Tibial nerve (tissue), 4 donors: ENCODE measurements at places on chromosomes 7 and 10.

DNA sequence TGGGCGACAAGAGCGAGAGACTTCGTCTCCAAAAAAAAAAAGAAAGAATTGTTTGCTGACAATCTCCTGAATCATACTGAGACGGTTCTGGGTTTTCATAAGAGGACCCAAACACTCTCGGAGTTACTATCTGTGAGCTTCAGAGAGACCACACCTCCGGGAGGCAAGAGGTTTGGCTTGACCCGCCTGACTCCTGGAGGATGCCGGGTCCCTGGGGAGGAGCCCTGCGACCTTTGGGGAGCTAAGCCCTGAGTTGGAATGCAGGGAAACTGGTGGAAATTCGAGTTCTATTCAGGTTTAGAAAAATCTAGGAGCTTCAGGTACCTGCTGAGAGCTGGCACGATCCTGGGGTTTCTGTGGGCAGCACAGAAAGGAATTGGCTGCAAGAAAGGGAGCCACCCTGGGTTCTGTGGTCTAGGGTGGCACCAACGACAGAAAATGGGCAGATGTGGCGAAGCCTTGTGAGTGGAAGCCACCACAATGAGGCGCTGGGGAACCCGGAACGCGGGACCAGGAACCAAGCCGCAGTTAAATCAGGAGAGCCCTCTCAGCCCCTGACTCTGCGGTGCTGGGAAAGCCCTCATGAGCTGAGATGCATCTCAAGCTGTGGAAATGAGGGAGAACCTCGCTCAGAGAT, 21.9 kb upstream of the GATAD1 start:
- H3K4me1 ChIP-seq, result peaks cover 12% of the 10 kb centered on the region
- H3K4me3 ChIP-seq, result peak overlapping the region; percentile 6
- H3K36me3 ChIP-seq, result no peaks in the 10 kb centered on the region
- no peaks in the 10 kb centered on the region for H3K27me3 ChIP-seq
- no peak overlapping the region for H3K27ac ChIP-seq
- DNase-seq, result no peak

DNA sequence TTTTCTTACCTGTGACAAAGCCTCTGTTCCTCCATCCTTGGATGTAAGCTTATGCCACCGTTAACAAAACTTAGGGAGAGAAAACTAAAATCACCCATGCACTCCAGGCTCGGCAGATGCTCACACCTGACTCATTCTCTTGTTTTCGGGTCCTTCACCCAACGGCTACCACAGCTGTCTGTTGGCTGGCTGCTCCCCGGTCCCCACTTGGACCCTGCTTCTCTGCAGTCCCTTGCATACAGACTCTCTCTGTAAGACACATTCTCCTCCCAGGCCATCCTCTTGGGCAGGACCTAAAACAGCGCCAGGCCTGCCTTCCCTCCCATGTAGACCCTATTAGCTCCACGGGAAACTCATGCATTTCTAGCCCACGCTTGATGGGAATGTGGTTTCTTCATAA, 12.1 kb upstream of the INHBA start:
- no peak overlapping the region for H3K27ac ChIP-seq
- no peaks in the 10 kb centered on the region for H3K4me1 ChIP-seq
- H3K27me3 ChIP-seq, result peaks cover 6% of the 10 kb centered on the region
- H3K36me3 ChIP-seq, result no peaks in the 10 kb centered on the region

GRCh38 chr7:147878912-147879661, 711.5 kb upstream of the C7orf33 start:
- H3K27ac ChIP-seq, result no peak overlapping the region
- H3K27me3 ChIP-seq, result no peaks in the 10 kb centered on the region
- DNase-seq, result no peak
- H3K4me3 ChIP-seq, result no peak overlapping the region

DNA sequence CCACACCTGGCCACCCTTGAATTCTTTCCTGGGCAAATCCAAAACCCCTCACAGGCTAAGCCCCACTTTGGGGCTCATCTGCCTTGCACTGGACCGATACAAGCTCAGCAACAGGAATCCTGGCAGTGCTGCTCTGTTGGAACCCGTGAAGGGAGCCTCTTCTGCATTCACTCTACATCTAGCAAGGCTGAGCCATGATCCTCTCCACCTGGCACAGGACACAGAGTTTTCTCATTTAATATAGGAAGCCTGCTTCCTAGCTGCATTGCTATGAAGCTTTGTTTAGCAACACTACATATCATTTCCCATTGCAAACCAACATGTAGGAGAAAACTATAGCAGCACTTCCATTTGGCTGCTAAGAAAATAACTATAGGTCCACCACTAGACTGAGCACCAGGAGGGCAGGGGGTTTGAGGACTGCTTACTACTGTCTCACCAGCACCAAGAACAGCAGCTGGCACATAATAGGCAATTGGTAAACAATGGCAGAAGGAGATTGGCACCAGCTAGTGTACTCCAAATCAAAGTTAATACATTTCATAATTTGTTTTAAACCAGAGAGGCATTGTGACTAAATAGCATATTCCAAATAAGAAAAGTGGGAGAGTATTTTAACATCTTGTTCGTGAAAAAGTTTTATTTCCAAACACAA, 56.1 kb downstream of the CPVL start:
- H3K27me3 ChIP-seq, result no peaks in the 10 kb centered on the region
- no peak overlapping the region for H3K27ac ChIP-seq
- H3K4me3 ChIP-seq, result no peak overlapping the region
- no peaks in the 10 kb centered on the region for H3K36me3 ChIP-seq

GRCh38 chr7:115009139-115009538, 87.2 kb downstream of the MDFIC start:
- no peak for DNase-seq
- no peaks in the 10 kb centered on the region for H3K36me3 ChIP-seq
- H3K4me1 ChIP-seq, result no peaks in the 10 kb centered on the region
- H3K27ac ChIP-seq, result peak overlapping the region; percentile 74
- H3K27me3 ChIP-seq, result no peaks in the 10 kb centered on the region

- H3K4me1 ChIP-seq, result no peaks in the 10 kb centered on the region
- no peaks in the 10 kb centered on the region for H3K27me3 ChIP-seq
- H3K4me3 ChIP-seq, result no peak overlapping the region
- H3K36me3 ChIP-seq, result peaks cover 58% of the 10 kb centered on the region
- no peak overlapping the region for H3K27ac ChIP-seq
Measured at GRCh38 chr7:131444683-131445082, 111.7 kb downstream of the PODXL start.

DNA sequence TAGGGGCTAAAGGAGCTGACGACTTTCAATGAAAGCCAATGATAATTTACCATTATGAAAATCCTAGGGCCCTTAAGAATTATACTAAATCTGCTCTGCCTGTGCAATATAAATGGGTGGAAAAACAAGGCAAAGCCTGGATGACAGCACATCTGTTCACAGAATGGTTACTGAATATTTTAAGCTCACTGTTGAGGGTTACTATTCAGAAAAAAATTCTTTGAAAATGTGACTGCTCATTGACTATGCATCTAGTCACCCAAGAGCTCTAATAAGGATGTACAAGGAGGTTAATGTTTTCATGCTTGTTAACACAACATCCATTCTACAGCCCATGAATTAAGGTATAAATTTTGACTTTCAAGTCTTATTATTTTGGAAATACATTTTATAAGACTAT, 8.9 kb downstream of the DKK1 start:
- no peak for DNase-seq
- H3K36me3 ChIP-seq, result no peaks in the 10 kb centered on the region
- H3K4me3 ChIP-seq, result no peak overlapping the region

DNA sequence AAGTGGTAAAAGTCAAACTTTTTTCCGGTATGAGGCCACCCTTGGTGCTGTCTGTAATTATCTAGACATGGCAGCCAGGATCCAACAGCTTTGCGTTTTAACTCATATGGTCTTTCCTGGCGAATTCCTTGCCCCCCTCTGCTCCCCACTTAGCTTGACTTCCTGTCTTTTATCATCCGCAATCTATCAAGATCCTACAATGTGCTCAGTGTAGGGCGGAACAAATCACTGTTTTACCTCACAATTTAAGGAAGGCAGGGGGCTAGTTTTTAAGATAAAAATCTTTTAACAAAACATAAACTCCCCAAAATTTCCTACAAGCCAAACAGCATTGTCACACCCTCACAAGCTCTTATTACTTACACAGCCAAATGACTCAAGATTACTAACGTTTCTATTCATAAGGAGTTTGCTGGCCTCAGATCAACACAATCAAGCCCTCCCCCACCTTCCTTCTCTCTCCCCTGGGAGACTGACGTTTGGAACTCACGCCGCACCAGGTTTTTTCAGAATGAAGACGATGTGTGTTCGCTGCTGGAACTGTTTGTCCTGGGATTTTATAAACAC, 1.3 kb upstream of the CDK14 start:
- H3K27me3 ChIP-seq, result no peaks in the 10 kb centered on the region
- H3K4me1 ChIP-seq, result no peaks in the 10 kb centered on the region
- DNase-seq, result peak; percentile 28
- peak overlapping the region; percentile 92 for H3K27ac ChIP-seq
- no peaks in the 10 kb centered on the region for H3K36me3 ChIP-seq

DNA sequence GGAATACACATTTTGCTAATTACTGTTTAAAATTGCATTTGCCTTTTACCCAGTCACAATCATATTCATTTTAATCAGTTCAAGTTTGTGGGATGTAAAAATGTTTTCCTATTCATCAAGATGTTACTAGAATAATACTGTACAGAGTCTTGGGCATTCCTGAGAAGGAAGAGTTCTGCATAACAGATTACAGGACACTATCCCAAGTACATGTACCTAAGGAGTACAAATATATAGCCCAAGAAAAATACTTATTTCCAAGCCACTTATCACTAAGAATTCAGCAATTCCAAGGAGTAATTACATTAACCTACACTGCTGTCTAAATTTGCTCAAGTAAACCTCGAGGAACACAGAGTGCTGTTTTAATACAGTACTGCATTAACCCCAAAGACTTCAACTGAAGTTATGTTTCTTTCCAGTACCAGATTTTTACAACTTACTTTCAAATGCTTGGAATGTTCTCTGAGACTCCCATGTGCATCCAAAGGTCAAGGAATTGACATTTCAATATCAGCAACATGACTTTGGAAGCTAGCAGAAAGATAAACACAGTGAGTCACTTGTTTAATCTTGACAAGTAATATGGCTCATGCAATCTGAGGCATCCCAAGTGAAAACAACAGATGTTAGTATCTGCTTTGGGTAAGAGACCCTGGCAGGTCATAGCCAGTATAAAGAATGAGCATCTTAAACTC, 125.4 kb upstream of the BET1 start:
- no peak overlapping the region for H3K27ac ChIP-seq
- no peak overlapping the region for H3K4me3 ChIP-seq
- no peaks in the 10 kb centered on the region for H3K36me3 ChIP-seq
- no peaks in the 10 kb centered on the region for H3K4me1 ChIP-seq
- no peak for DNase-seq
- H3K27me3 ChIP-seq, result no peaks in the 10 kb centered on the region

DNA sequence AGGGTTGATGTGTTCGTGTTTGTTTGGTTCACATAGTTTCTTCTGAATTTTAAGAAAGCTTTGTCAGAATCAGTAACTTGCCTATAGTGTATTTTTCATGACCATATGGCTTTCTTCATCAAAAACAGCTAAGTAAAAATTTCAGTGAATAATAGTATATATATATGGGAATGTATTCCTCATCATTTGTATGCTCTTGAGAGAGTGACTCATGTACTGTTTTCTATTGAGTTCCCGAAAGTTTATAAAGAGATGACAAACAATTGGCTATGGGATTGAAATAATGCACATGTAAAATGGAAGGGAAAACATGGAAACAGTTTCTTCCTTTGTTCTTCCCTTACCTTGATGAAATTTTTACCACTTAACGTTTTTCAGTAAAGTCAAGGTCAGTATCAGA, 56.4 kb downstream of the KAT6B start:
- no peak for DNase-seq
- H3K27me3 ChIP-seq, result no peaks in the 10 kb centered on the region
- H3K4me1 ChIP-seq, result peaks cover 1% of the 10 kb centered on the region
- H3K36me3 ChIP-seq, result no peaks in the 10 kb centered on the region
- H3K4me3 ChIP-seq, result no peak overlapping the region

DNA sequence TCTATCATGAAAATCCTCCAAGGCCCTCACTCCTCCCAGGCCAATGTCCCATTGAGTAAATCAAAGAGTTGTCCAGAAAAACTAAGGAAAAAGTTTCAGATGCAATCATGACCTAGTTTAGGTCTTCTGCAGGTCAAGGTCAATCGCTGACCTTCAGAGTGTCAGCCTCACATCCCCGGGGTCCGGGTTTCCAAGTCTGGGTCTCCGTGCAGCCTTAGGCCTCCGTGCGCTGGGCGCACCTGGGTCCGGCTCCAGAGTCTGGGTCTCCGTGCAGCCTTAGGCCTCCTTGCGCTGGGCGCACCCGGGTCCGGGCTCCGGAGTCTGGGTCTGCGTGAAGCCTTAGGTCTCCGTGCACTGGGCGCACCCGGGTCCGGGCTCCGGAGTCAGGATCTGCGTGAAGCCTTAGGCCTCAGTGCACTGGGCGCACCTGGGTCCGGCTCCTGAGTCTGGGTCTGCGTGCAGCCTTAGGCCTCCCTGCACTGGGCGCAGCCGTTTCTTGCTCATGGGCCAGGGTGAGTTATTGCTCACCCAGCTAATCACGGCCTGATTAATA, 236.2 kb downstream of the TCERG1L start:
- no peaks in the 10 kb centered on the region for H3K27me3 ChIP-seq
- H3K4me3 ChIP-seq, result no peak overlapping the region

DNA sequence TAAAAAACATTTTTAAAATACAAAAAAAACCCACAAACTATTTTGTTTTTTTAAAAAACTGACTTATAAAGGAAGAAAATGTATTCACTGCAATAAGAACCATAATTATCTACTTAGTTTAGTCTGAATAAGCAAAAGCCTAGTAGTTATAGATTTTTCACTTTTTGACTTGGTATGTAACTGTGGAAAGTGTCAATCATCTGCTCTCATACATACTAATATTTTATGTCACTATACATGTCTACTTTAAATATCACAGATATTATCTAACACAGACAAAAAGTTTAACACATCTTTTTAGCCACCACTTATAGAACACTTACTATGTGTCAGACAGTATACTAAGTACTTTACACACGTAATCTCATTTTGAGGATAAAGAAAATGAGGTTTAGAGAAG, 3.2 kb upstream of the JMJD1C start:
- peaks cover 38% of the 10 kb centered on the region for H3K4me1 ChIP-seq
- no peaks in the 10 kb centered on the region for H3K27me3 ChIP-seq
- peaks cover 3% of the 10 kb centered on the region for H3K36me3 ChIP-seq

DNA sequence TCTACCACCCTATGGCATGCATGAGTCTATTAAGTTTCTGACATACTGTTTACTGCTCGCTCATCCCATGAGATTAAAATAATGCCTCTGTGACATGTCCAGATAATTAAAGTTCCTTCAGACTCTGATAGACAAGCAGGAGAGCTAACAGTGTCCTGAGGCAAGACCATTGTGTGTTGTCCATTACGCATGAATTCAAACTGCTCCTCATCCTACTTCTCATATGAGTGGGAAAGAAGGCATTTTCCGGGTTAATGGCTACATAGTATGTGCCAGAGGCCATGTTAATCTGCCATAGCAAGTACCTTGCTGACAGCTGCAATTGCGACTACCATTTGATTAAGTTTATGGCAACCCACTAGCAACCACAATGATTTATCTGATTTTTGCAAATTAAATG, 113.3 kb downstream of the GNAI1 start:
- H3K27ac ChIP-seq, result no peak overlapping the region
- no peak for DNase-seq
- no peaks in the 10 kb centered on the region for H3K36me3 ChIP-seq
- no peak overlapping the region for H3K4me3 ChIP-seq
- H3K27me3 ChIP-seq, result no peaks in the 10 kb centered on the region
